Progenitor cell of endocrine pancreas (in vitro differentiated cells): ENCODE measurements at places on chromosomes 2 and 18.

DNA sequence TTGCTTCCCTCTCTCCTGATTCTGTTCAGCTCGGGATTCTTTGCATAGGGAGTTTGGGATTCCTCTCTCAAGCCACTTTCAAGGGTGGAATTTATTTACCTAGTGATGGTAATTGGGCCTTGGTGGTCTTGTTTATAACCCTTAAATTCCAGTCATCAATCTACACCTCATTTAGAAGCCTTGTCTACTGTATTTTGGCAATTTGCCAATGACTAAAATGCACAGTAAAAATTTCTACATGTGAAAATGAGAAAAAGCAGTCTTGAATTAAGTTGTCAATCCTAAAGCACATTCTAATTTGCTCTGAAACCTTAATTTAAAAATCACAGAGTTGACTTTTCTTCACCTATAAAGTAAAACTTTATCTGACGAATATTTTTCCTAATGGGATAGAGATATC, 749.2 kb upstream of the CRIM1 start:
- no peaks in the 10 kb centered on the region for H3K4me1 ChIP-seq
- H3K27me3 ChIP-seq = no peaks in the 10 kb centered on the region
- H3K36me3 ChIP-seq = no peaks in the 10 kb centered on the region
- H3K27ac ChIP-seq = no peak overlapping the region
- H3K4me3 ChIP-seq = no peak overlapping the region

GRCh38 chr2:176002688-176003210, 682 bp upstream of the LNPK start:
- H3K4me1 ChIP-seq = peaks cover 21% of the 10 kb centered on the region
- H3K36me3 ChIP-seq = no peaks in the 10 kb centered on the region
- H3K4me3 ChIP-seq = peak overlapping the region; percentile 87
- H3K27ac ChIP-seq = peak overlapping the region; percentile 96
- no peak for DNase-seq

- no peak for DNase-seq
- H3K27me3 ChIP-seq = no peaks in the 10 kb centered on the region
- H3K36me3 ChIP-seq = no peaks in the 10 kb centered on the region
- no peak overlapping the region for H3K4me3 ChIP-seq
- peaks cover 3% of the 10 kb centered on the region for H3K4me1 ChIP-seq
These were observed 676.1 kb upstream of the CELF4 start for GRCh38 chr18:38241736-38242135.

DNA sequence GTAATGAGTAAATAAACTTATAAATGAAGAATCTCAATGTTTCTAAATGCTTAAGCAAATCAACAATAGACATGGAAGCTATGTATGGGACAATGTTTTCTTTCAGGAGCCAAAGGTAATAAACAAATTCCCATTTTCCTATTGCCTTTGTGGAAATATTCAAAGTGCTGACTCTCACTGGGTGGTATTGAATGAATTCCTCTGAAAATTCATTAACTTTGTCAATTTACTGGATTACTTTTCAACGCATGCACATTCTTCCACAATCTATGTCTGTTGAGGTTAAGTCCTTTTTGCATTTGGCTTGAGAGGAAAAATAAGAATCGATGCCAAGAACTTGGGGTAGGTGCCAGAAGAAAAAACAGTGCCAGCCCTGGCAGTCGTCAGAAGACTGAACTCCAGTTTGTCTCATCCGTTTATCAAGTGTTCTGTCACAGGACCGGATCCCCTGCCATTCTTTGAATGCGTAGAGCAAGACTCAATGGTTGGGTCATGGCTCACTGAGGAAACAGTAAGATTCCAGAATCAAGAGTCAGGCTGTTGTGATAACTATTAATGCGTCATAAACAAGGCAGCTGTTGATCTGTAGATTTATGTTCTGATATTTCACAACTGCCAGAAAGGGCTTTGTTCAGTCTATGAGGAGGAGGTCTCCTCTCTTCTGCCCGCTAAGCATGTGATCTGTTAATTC, 133.3 kb downstream of the GFPT1 start:
- no peaks in the 10 kb centered on the region for H3K4me1 ChIP-seq
- no peak overlapping the region for H3K4me3 ChIP-seq
- no peaks in the 10 kb centered on the region for H3K27me3 ChIP-seq
- no peak for DNase-seq
- H3K27ac ChIP-seq = no peak overlapping the region

DNA sequence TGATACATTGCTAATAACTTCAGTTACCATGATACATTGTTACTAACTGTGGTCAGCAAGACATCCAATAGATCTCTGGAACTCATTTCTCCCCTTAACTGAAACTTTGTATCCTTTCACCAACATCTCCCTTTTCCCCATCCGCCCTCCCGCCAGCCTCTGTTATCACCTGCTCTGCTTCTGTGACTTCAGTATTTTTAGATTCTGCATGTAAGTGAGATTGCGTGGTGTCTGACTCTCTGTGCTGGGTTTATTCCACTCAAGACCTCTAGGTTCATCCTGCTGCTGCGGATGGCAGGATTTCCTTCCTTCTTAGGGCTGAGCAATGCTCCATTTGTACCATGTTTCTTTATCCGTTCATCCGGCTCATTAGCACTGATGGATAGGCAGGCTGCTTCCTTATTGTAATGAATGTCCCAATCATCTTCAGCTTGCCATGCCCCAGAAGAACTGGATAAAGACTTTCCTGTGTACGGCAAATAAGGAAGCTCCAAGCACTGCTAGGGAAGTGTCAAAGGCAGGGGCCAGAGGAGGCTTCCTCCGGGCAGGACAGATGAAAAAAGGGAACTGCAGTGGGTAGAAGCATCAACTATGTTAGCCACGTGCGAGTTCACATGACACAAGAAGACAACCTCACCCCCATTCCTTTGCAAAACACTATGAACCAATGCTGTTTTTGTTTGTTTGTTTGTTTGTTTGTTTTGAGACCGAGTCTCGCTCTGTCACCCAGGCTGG, 113.4 kb downstream of the EIPR1 start:
- no peaks in the 10 kb centered on the region for H3K36me3 ChIP-seq
- no peak for DNase-seq
- H3K4me3 ChIP-seq = no peak overlapping the region
- no peak overlapping the region for H3K27ac ChIP-seq

DNA sequence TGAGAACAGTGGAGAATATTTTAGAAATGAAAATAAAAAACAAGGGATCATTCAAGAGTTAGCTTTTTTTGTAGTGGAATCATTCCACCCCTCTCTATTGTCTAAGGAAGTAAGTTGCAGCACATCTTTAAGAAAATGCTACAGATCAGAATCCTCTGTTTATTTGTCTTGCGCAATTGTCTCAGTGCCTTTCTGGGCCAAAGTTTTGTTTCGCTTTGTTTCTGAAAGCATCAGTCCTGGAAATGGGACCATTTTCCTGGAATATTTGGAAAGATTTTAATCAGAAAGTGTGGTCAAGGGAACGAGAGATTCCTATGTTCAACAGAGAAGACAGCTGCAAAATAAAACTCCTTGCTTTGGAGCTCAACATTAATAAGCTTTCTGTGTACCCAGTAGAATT, 74.0 kb downstream of the NRXN1 start:
- H3K4me1 ChIP-seq = no peaks in the 10 kb centered on the region
- no peaks in the 10 kb centered on the region for H3K27me3 ChIP-seq
- no peak for DNase-seq
- H3K27ac ChIP-seq = no peak overlapping the region

GRCh38 chr18:8249811-8250210, 359.4 kb upstream of the RAB12 start:
- H3K4me1 ChIP-seq = no peaks in the 10 kb centered on the region
- no peak for DNase-seq
- no peaks in the 10 kb centered on the region for H3K36me3 ChIP-seq
- H3K4me3 ChIP-seq = no peak overlapping the region

DNA sequence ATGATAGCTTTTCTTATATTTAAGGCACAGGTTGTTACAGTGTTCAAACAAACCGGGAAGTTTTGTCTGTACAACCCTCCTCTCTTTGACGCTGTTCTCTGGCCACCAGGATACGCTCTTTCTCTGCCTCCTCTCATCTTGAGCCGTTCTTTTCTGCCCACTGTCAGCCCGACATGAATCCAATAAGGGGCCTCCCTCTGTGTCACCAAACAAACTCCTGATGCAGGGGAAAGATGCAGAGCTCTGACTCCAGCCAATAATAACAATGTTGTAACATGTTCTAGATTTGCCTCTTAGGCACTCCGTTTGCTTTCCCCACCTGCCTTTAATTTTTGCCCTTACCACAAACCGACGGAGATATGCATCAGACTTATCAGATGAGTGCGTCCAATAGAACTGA, 449.3 kb downstream of the SLC4A3 start:
- peaks cover 37% of the 10 kb centered on the region for H3K4me1 ChIP-seq
- H3K4me3 ChIP-seq = no peak overlapping the region
- no peaks in the 10 kb centered on the region for H3K27me3 ChIP-seq
- no peaks in the 10 kb centered on the region for H3K36me3 ChIP-seq
- DNase-seq = no peak
- peak overlapping the region; percentile 6 for H3K27ac ChIP-seq

DNA sequence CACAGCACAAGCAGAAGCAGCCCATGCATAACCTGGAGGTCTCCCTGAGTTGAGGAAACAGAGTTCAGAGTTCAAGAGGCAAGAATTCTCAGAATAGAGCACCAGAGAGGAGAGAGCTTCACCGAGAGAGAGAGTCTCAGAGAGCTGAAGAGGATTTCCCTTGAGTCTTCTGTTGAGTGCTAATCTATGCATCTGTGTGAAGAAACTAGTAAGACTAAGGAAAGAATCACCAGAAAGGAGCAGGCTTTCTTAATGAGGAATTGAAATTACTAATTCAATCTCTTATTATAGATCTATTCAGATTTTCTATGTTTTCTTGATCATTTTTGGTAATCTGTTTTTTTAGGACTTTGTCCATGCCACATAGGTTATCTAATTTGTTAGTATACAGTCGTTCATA, 89.3 kb upstream of the CTAGE1 start:
- no peaks in the 10 kb centered on the region for H3K27me3 ChIP-seq
- no peak for DNase-seq
- no peaks in the 10 kb centered on the region for H3K36me3 ChIP-seq
- no peak overlapping the region for H3K27ac ChIP-seq
- no peak overlapping the region for H3K4me3 ChIP-seq
- peaks cover 10% of the 10 kb centered on the region for H3K4me1 ChIP-seq

- DNase-seq = no peak
- peaks cover 20% of the 10 kb centered on the region for H3K27me3 ChIP-seq
- H3K27ac ChIP-seq = no peak overlapping the region
- no peak overlapping the region for H3K4me3 ChIP-seq
- no peaks in the 10 kb centered on the region for H3K4me1 ChIP-seq
- no peaks in the 10 kb centered on the region for H3K36me3 ChIP-seq
These were observed 4.1 kb upstream of the FBLN7 start for GRCh38 chr2:112134120-112134519.

GRCh38 chr2:120109186-120110061, 96.5 kb downstream of the EPB41L5 start:
- H3K27me3 ChIP-seq = no peaks in the 10 kb centered on the region
- H3K4me3 ChIP-seq = no peak overlapping the region
- H3K4me1 ChIP-seq = peaks cover 2% of the 10 kb centered on the region
- H3K36me3 ChIP-seq = peaks cover 18% of the 10 kb centered on the region
- no peak for DNase-seq
- no peak overlapping the region for H3K27ac ChIP-seq

DNA sequence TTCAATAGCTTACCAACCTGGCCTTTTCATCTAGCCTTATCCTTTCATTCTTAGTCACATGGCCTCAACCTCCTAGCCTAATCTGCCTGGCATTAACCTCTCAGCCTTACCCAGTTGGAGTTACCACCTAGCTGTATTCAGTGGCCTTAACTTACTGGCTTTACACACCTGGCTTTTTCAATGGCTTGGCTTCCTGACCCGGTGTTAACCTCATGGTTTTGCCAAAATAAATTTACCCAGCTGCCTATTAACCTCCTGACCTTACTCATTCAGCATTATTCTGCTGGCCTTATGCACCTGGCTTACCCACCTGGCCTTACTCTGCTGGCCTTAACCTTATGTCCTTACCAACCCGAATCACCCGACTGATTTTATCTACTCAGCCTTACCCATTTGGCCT, 135.5 kb upstream of the ZSWIM2 start:
- no peaks in the 10 kb centered on the region for H3K4me1 ChIP-seq
- no peaks in the 10 kb centered on the region for H3K27me3 ChIP-seq
- H3K27ac ChIP-seq = no peak overlapping the region
- DNase-seq = no peak

DNA sequence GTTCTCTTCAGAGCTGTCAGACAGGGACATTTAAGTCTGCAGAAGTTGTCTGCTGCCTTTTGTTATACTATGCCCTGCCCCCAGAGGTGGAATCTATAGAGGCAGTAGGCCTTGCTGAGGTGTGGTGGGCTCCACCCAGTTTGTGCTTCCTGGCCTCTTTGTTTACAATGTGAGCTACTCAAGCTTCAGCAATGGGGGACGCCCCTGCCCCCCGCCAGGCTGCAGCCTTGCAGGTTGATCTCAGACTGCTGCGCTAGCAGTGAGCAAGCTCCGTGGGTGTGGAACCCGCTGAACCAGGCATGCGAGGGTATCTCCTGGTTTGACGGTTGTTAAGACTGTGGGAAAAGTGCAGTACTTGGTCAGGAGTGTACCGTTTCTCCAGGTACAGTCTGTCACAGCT, 24.0 kb upstream of the PAIP2B start:
- no peak overlapping the region for H3K4me3 ChIP-seq
- H3K36me3 ChIP-seq = peaks cover under 1% of the 10 kb centered on the region
- H3K27ac ChIP-seq = no peak overlapping the region
- no peak for DNase-seq
- H3K4me1 ChIP-seq = no peaks in the 10 kb centered on the region
- peaks cover 4% of the 10 kb centered on the region for H3K27me3 ChIP-seq

- H3K4me3 ChIP-seq = no peak overlapping the region
- peaks cover 1% of the 10 kb centered on the region for H3K4me1 ChIP-seq
- no peaks in the 10 kb centered on the region for H3K36me3 ChIP-seq
- H3K27me3 ChIP-seq = no peaks in the 10 kb centered on the region
- DNase-seq = no peak
These were observed 25.0 kb downstream of the ATOH8 start for GRCh38 chr2:85778646-85779379.

- no peak for DNase-seq
- no peak overlapping the region for H3K27ac ChIP-seq
- no peaks in the 10 kb centered on the region for H3K4me1 ChIP-seq
- no peaks in the 10 kb centered on the region for H3K27me3 ChIP-seq
- no peak overlapping the region for H3K4me3 ChIP-seq
These were observed 67.5 kb downstream of the CDH20 start for GRCh38 chr18:61400716-61401115.

DNA sequence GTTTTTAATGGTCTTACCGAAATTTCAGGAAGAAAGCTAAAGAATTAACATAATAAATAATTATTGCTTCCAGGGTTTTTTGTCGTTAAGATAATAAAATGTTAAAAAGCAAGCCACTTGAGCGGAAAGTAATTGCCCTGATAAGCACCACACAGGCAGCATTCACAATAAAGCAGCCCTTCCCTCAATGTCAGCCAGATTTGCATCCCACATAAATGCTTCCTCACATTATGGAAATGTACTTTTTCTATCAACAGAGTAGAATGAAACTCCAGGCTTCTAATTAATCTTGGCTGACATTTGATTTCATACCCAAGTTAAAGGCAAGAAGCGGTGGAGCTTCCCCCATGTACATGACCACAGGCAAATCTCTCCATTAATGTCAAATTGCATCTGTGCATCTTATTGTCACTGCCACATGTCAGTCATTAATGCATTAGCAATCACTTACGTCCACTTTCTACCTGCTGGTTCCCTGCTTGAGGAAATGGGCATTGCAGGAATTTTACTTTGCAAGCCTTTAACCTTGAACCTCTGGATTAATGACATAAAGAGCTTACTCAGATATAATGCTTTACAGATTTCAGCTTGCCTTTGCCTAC, 26.2 kb downstream of the PTPRM start:
- H3K27ac ChIP-seq = no peak overlapping the region
- no peaks in the 10 kb centered on the region for H3K27me3 ChIP-seq
- no peak for DNase-seq
- H3K4me3 ChIP-seq = no peak overlapping the region
